ENCODE measurements at places on chromosomes 7 and 10.

- peak; percentile 0 for DNase-seq
Observed at GRCh38 chr7:159099711-159100231, 44.9 kb downstream of the VIPR2 start.

- DNase-seq, result no peak
Observed at GRCh38 chr7:133082390-133082766, 488 bp upstream of the CHCHD3 start.

DNA sequence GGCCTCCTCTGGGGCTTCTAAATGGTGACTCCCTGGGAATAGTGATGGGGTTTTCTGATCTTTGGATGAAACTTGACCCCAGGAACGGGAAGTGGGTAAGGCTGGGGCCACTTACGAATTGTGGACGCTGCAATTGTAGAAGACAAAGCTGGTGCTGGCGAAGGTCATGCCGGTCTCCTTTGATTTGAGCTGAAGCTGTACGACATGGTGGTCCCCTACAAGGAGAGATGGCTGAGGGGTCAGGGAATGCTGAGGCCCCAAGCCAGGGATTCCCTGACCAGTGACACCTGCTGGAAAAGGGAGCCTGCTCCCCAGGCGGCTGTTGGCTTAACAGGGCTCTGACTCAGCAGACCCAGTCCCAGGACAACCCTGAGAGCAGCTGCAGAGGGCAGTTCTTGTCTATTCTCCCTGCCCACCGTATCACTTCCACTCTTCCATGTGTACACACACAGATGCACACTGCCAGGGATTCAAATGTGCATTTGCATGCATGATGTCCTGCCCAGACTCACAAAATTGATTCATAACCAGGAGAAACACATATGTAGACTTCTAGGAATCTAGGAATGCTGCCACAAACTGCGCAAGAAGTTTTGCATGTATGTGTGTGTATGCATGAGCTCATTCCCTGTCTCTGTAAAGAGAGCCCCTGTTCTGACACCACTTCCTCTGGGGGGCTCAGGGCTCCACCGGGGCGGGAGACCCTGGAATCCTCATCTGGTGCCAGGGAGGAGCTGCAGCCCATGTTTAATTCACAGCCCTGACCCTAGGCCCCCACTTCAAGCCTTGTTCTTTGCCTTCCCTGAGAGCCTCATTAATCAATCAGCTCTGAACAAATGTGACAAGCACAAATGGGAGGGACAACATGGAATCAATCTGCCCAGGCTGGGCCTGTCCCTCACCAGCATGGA, 350.0 kb downstream of the PLXNA4 start:
- no peak for DNase-seq

DNA sequence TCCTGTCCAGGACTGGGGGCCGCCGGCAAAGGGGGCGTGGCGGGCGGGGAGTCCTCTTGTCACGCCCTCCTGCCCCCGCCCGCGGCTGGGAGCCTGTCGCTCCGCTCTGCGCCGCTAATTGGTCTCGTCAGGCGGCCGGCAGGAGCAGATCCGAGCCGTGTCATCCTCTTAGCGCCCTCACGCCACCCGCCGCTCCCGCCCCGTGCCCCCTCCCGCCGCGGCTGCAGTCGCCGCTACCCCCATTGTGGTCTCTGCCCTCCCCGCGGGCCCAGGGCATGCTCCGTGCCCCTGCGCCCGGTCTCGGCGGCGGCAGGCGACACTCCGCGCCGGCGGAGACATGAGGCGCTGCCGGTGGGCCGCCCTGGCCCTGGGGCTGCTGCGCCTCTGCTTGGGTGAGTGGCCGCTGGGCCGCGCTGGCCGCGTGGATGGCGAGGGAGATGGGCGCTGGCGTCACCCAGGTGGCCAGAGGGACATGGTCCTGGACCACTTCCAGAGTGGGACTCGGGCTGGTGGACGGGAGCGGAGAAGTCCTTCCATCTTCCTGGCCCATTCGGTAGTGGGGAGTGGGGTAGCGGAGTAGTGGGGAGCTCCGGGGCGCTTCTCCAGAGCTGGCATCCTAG, at the start of gene CDHR1:
Gene CDHR1 (plus strand): TSS at position 114 of the 620 bp plus-strand sequence. CDS start 224 bp downstream, at position 338.
- peak; percentile 39 for DNase-seq

DNA sequence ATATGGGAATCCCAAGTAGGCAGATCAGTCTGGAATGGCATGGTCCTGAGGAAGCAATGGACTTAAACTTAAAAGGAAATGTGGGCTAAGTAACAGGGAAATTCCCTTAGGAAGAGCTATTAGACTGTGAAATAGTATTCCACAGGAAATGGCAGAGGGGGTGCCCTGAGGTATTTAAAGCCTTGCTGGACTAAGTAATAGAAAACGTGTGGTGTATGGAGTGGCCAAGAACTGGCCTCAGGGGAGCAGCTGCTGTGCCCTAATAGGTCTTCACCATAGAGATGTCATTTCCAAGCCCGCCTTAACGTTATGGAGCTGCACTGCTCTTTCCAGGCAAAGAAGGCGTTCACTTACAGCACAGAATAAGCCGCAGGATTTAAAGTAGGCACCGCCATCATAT, 365.2 kb upstream of the ZMIZ1 start:
- DNase-seq, result no peak

- no peak for DNase-seq
Observed at GRCh38 chr10:31020209-31020608, 11.5 kb downstream of the ZNF438 start.

- no peak for DNase-seq
Observed at GRCh38 chr10:96271016-96271815, at the start of gene BLNK. Gene BLNK (minus strand): TSS chr10:96271569. CDS start chr10:96271398, 171 bp downstream.

DNA sequence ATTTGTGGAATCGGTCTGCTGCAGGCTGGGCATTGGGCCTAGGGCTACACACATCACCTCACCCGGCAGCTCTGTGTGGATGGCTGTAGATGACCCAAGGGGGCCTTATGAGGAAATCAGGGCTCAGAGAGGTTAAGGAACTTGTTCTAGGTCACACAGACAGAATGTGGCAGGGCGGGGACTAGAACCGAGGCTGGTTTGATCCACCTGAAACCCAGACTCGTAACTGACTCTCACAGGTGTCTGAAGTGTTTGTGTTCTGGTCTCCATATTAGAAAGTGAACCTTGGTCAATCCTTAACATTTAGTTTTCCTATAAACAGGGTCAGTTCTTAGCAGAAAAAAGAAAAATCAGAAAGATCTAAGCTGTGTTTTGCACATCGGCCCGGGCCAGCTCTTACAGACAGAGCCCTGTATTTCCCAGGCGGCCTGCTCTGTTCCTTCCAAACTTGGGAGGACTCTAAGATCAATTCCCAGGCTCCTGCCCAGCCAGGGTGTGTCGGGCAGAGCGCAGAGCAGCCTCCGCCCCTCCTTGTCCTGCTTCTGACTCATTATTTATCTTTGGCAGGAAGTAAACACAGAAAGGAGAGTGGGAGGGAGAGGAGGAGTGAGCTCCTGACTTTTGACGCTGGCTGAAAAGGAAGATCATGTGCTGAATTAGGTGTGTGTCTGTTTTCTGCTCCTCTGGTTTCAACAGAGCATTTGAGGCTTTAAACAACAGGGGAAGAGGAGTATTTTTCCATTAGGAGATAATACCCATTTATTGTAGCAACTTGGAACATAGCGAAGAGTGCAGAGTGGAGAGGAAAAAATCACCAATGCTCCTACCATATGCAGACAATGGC, 74.1 kb downstream of the TACC2 start:
- no peak for DNase-seq

All from posterior cingulate gyrus (tissue), 11 donors.